ENCODE measurements at places on chromosomes 4 and X.

- no peak for DNase-seq
These were observed 49.7 kb downstream of the TMPRSS11F start for GRCh38 chr4:68079928-68080327.

DNA sequence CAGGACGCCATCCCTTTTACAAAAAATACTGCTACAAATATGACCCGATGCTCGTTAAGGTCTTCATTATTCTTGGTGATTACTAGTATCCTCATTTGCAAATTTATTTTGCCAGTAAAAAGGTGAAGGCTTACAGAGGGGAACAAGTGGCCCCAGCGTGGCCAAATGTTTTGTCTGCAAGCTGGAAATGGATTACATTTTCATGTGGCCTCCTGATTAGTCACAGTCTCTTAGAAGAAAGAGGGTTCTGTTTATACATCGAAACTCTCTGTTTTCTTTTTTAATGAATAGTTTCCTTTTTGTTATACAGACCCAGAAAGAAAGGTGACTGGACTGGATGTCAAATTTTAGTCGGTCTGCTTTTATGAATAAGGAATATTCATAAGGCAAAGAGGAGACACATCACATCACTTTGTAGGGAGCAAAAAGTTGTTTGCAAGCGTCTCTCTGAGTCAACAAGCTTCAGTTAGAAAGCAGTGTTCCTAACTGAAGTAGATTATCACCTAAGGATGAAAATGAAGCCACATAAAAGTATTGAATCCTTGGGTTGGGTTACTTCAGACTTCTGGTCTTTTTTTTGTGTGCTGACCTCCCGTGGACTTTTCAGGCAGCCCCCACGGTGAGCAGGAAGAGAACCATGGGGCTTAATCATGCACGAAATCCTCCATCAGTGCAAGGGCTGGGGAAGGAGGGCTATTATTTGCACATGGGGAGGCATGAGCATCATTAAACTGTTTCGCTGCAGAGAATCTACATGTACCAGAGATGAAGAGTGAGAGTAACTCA is 125.6 kb downstream of the ARSF start:
- no peak for DNase-seq

DNA sequence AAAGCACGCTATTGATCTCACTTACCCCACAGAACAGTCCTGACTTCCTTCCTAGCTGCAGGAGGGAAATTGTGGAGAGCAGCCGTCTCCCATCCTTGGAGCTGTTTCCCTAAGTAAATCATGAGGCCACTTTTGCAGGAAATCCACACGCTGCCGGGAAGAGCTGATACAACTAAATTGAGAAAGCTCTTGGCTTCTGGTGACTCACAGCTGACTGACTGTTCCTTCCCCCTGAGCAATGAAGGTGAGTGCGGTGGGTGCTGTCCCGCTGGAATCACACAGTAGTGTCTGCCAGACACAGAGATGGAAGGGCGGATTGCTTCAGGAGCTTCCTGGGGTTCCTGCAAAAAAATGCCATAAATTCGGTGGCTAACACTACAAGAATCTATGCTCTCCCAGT is 268.9 kb downstream of the ASMT start:
- no peak for DNase-seq

DNA sequence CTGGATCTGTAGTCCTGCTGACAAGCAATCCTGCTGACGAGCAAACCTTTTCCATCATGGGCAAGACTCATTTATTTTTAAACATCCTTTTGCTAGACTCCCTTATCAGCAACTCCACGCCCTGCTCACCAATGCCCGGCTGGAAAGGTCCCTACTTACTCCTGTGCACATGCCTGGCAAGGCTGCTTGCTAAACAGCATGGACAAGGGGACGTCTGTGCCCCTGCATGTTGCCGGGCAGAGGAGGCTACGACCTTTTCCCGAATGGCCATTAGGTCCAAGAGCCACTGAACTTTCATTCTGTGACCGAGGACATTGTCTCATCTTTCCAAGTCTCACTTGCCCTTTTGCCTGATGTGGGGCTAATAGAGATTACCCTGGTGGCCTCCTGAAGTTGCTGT is 98.6 kb downstream of the MGST2 start:
- no peak for DNase-seq

GRCh38 chr4:79820427-79820826 is 252.6 kb downstream of the ANTXR2 start:
- DNase-seq: no peak

- DNase-seq: no peak
These were observed 9.4 kb upstream of the PAK3 start for GRCh38 chrX:111086591-111087006.

DNA sequence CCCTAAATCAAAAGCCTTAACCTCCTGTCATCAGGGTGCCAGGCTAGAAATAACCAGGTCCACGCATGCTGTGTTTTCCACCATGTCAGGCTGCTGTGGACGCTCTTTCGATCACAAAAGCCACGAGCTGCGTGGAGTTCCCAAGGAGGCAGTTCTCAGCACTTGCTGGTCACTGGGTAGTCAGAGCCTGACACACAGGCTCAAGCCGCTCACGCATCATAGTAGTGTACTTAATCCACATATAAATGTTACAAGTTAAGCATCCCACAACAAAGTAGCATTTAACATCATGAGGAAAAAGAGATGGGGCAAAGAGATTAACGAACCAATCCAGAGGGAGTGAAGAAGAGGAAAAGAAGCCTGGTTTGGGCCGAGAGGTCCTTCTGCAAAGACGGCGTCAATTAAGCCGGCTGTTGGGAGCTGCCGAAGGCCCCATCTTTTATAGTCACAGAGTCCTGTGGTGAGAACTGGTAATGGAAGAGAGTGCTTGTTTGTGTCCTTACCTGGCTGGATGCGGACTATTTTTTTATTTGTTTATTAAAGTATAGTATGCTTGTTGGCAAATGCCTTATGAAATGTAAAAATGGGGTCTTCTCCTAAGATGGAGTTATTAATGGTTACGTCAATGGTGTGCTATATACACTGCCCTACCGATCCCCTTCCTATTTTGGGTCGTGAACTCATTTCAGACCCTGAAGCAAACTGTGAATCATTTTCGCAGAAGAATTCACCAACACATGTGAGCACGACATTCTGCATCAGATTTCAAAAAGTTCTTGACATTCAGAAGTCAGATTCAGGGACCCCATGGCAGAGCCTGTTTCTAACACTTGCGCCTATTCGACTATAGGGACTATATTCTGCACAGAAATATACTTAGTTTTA is 675 bp downstream of the PRIMPOL start:
- DNase-seq: no peak

GRCh38 chr4:16715482-16715881 is 183.0 kb downstream of the LDB2 start:
- DNase-seq: no peak

DNA sequence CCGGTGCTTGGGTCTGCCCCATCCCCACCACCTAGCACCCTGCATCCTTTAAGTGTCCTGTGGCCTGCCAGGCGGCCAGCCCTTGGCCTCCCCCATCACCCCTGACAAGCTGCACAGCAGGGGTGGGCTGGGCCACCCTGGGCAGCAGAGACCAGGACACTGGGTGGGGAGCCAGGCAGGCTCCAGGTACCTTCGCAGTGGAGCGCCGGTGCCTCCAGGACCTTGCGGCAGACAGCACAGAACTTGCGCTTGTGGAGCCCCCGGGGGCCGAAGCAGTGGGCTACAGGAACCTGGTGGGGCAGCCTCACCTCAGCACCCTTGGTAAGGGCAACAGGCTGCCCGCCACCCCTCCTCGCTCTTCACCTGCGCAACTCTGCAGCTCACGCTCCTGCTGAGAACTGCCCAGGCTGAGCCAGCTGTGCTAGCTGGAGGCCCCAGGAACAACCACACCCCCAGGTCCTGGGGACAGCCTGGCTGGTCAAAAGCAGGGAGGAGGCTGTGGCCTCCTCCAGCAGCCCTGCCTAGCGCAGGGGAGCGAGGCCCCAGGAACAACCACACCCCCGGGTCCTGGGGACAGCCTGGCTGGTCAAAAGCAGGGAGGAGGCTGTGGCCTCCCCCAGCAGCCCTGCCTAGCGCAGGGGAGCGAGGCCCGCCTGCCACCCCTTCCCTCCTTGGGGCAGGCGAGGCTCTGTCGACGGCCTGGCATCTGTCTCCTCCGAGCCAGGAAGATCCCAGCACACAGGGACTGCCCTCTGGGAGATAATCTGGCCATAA is 4.6 kb downstream of the DGKQ start:
- no peak for DNase-seq

- no peak for DNase-seq
These were observed 19.7 kb downstream of the RNF212 start for GRCh38 chr4:1093391-1094335.

DNA sequence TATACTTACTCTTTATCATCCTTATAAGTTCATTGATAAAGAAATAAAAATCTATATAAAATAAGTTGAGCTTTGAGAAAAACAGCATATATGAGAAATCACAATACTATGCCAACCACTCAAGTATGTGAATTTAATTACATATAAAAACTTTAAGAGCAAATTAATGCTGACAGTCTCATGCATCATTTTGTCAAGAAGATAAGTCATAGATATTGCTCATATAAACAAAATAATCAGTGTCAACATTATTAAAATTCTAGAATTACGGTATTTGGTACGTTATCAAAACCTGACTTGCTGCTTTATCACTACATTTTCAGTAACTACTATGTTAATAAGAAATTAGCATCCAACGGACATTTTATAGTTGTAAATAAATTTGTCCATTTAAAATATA is 111.2 kb downstream of the FBXO8 start:
- no peak for DNase-seq

DNA sequence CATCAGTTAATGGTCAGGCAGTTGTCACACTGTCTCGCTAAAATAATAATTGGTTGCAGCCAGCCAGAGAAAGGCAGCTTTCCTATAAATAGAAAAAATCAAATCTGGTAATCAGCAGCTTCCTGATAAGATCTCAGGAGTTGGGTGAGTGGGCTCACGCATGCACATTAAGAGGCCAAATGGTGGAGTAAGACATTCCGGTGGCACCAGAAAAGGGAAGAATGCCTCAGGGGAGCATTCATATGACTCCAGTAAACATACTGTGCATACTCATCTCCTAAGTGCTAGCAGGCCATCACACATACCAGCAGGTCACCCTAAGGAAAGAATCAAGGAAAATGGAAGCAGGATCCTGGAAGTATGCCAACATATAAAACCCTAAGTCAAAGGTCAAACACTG is 40.1 kb downstream of the UGT2B15 start:
- no peak for DNase-seq

- DNase-seq: no peak
These were observed 49.1 kb downstream of the DHRSX start for GRCh38 chrX:2451501-2452316.

GRCh38 chr4:103895876-103896465 is 176.2 kb upstream of the TACR3 start:
- no peak for DNase-seq

DNA sequence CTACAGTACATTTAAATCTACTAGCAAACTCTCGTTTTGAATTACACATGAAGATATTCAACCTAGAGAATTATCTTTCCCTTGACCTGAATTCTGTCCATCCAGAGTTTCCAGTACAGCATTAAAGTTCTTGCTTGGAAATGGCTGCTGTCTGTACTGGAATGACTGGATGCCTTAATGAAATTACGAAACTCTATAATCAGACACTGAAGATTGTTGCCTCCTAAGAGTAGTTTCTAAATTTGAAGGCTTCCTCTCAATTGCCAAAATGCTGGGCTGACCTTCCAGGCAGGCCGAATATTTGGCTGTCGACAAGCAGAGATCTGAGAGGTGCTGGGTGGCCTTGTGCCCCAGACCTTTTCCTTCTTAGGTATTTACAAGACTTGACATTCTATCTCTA is 215.1 kb upstream of the GPC4 start:
- no peak for DNase-seq

- no peak for DNase-seq
These were observed 25.8 kb downstream of the TENM3 start for GRCh38 chr4:182268966-182269365.

- no peak for DNase-seq
These were observed 1071.5 kb downstream of the PCDH7 start for GRCh38 chr4:31791666-31792065.

DNA sequence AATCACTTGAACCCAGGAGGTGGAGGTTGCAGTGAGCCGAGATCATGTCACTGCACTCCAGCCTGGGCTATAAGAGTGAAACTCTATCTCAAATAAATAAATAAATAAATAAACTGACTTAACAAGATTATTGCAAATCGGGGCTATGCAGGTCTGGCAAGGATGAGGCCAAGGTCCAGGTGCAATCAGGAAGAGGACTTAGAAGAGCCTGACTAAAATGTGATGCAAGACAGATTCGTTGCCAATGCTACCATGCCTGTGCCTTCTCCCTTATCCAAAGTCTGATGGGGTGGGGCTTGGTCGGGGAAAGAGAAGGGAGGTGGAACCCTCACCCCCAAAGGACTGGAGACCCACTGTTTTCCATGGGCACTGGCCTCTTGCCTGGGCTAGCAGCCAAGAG is 14.7 kb downstream of the ZCCHC13 start:
- no peak for DNase-seq

GRCh38 chrX:12770440-12770839 is 20.8 kb upstream of the PRPS2 start:
- no peak for DNase-seq

- no peak for DNase-seq
These were observed 544.3 kb upstream of the CNKSR2 start for GRCh38 chrX:20829665-20830491.

DNA sequence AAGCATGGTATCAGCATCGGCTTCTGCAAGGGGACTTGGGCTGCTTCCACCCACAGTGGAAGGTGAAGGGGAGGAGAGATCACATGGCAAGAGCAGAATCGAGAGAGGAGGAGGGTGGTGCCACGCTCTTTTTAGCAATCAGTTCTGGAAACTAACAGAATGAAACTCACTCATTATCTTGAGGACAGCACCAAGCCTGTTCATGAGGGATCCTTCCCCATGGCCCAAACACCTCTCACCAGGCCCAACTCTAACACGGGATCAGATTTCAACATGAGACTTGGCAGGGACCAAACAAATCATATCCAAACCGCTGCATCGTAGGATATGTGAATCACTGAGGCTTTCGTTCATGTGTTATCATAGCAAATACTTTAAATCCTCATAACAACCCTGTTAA is 125.5 kb downstream of the GPC3 start:
- DNase-seq: no peak

DNA sequence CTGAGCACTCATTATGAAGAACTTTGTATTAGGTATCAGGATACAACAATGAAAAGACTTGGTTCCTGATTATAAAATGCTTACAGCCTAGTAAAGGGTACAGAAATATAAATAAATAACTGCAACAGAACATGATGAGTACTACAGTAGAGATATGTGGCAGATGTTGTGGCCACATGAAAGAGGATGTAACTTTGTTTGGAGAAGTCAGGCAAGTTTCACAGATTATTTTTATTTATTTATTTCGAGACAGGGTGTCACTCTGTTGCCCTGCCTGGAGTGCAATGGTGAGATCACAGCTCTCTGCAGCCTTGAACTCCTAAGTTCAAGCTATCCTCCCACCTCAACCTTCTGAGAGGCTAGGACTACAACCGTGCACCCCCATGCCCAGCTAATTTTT is 15.8 kb upstream of the UBE2K start:
- DNase-seq: no peak

- DNase-seq: no peak
These were observed 221.0 kb downstream of the SPCS3 start for GRCh38 chr4:176540814-176541213.
